ENCODE measurements at places on chromosomes 11 and 22.

DNA sequence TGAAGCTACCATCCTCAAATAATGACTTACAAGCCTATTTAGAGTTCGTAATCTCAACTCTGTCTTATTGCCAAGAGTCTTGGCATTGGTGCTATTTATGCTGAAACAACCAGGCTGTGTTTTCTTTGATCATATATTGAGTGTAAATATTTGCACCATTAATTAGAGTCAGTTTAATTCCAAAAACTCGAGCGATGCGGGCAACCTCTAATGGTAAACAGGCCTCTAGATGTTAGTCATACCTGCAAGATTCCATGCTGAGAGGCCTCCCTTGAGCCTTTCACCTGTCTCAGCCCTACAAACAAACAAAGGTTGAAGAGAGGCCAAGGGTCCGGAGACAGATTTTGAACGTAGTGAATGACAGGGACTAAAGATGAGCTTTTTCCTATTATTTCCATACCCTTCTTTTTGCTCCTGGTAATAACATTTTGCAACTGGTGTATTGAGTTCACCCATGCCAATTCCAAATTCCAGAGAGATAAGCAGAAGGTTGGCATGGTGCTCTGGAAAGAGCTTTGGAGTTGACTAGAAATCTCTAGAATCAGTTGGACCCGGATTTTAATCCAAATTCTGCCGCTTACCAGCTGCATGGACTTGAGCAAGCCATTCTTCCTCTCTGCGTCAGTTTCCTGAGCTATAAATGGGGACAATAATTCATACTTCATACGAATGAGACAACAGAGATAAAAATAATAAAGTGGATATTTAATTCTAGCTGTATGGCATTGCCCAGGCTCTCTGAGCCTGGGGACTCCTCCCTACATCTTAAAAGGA is 99.1 kb upstream of the ANO1 start:
- DNase-seq: no peak

GRCh38 chr11:102926517-102926916 is 29.0 kb downstream of the MMP13 start:
- DNase-seq: no peak

- DNase-seq: no peak
These were observed 131.9 kb upstream of the TEAD1 start for GRCh38 chr11:12542186-12542935.

DNA sequence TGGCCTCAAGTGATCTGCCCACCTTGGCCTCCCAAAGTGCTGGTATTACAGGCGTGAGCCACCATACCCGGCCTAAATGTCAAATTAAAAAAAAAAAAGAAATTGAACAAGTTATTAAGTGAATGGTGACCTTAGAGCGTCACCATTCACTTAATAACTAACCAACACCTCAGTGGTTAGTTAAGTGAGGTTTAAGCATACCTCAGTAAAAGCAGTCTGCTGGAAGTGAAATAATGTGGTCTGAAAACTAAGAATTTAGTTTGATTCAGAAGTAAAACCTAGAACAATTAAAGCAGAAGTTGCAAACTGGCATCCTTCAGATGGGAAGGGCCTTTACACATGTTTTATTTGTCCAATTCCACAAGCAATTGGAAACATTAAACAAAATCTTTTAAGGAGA is 71.5 kb downstream of the FCHSD2 start:
- DNase-seq: no peak

DNA sequence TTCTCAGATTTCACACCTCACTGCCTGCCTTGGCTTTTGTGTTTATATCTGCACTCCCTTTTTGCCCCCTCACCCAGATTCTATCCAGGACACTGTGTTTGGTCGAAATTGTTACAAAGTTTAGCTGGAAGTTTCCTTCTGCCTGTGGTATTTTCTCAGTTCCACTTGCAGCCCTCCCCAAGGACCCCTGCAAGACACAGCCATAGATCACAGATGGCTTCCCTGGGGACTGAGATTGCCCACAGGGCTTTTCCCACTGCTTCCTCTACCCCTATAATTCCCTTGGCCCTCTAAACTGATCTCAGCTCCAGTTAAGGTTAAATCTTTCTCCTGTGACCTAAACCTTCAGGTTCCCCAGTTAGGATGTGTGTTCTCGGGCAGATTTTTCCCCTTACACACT is 146.1 kb upstream of the C11orf87 start:
- no peak for DNase-seq

GRCh38 chr11:79845002-79845709 is 404.3 kb upstream of the TENM4 start:
- no peak for DNase-seq

DNA sequence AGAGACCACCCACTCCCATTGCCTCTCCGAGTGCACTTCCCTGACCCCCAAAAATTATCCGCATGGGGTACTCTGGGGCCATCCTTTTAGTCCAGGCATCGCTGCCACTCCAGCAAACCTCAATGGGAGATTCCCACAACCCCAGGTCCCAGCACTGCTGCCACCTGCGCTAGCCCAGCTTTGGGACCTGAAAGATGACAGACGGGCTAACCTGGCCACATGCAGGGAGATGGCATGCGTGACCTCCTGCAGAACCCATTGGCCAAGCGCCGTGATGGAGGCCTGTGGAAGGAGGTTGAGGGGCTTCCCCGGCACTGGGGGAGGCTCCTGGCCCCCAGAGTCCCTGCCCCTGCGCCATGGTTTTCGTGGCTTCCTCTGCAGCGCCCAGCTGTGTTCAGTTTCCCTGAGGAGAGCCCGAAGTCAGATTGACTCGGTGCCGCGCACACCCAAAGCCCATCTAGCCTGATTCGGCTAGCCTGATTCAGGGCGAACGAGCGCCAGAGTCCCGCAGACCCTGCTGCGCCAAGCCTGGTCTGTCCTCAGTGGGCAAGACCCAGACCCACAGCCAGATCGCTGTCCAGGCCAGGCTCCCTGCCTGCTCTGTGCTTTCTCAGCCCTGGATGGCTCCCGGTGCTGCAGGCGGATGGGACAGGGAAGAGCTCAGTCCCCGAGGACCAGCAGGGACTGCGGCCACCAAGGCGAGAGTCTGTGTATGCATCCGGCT is 751 bp upstream of the WNT7B start:
- no peak for DNase-seq

DNA sequence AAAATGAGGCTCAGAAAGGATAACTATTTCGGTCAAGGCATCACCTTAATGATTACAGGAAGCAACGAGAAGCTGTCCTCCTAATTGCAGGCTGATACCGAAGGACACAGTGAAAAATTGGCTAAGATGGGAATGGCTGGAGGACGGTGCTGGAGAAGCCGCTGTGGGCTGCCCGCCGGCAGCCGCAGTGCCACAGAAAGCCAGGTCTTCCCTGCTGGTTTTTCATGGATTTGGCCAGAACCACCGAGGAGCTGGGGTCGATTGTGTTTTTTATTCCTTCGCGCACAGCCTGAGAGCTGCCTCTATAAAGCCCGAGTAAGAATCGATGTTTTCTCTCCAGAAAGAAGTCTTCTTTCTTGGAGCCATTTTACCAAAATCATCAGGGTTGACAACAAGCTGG is 1484.2 kb downstream of the BRD1 start:
- DNase-seq: no peak

- no peak for DNase-seq
These were observed 35.1 kb downstream of the TTC17 start for GRCh38 chr11:43393765-43394355.

- no peak for DNase-seq
These were observed 2.7 kb downstream of the SIK3 start for GRCh38 chr11:117095284-117096161.

DNA sequence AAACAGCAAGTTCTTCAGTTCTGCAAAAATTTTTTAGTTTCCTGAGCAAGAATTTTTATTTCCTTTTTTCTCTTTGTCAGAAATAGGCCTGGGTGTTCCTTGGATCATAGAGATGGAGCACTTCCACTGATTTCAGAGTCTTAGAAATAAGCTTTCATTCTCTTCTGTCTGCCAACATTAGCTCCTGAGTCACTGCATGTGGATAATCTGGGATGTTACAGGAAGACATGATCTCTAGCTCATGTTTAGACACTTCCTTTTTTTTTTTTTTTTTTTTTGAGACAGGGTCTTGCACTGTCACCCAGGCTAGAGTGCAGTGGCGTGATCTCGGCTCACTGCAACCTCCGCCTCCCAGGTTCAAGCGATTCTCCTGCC is 13.2 kb upstream of the TMEM218 start:
- DNase-seq: no peak

DNA sequence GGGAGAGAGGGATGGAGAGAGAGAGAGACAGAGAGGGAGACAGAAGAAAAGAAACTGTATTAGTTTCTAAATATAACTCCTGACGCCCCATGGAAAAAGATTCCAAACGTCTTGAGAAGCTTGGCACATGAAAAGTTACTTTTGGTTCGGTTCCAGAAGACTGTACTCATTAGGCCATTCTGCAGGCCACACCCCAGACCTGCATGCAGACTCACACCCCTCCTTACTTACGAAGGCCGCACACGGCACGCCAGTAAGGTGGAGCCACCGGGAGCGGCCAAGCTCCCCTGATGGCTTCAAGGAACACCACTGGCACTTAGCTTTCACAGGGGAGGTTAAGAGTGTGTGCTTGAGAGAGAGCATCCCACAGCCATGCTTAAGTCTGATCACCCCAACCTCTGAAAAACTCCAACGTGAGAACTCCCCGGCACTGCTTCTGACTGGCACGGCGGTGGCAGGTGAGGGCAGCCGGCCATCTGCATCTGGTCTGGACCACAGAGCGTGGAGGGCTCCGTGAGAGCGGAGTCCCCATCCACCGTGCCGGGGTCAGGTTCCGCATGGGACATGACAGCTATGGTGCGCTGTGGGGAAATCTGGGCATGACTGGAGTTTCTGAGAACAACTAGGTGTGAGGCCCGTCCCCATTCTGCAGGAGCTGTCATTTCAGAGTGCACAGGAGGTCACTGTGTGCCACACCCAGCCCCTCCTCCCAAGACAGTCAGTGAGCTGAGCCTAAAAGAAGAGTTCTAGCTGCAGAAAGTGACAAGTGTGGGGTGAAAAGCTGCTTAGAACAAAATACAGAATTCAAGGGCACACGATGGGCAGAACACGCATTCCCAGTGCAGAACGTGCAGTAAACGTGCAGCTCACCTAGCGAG is 62.4 kb downstream of the MYH9 start:
- DNase-seq: no peak

GRCh38 chr11:91435694-91436395 is 788.8 kb upstream of the FAT3 start:
- DNase-seq: no peak

DNA sequence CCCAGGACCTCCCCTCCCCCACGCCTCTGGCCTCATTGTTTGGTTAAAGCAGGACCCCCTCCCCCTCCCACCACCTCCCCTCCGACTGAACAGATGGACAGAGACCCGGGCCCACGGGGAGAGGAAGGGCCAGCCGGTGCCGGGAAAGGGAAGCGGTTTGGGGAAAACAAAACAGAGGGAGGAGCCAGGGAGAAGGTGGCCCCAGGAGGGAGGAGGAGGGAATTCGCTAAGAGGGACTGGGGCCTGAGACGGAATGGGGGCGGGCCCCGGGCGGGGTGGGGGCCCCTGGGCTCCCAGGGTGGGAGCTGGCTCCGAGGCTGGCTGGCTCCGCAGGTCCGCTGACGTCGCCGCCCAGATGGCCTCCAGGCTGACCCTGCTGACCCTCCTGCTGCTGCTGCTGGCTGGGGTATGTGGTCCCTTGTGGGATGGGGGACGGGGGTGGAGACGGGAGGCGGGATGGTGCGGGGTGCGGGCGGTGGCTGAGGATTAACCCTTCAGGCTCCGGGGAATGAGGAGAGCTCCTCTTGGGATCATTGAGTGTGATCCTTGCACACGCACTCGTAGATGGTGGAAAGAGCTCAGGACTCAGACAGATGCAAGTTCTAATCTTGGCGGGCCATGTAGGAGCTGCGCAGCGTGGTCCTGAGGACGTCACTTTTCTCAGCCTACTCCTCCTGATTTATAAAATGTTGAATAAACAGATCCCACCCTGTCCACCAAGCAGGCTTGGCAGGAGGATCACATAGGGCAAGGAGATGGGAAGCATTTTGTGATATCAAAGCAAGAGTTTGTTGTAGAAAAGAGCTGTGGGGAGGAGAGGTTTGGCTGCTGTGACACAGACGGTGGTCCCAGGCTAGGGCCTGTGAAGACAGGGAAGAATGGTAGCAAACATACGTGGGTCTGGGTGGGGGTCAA is 688 bp downstream of the SERPING1 start:
- no peak for DNase-seq

DNA sequence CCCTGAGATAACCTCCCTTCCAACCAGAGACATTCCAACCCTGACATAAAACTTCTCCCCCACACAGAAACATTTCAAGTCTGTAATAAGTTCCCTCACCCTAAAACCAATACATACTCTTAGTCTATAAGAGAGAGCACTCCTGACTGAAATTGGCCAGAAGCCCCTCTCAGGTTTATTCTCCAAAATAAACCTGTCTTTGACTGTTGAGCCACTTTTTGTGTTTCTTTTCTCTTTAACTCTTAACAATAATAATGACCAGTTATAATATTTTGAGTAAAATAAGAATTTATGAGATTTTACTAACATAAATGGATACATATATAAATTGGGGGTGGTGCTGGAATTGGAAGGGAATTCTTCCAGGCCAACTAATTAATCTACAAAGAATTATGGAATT is 93.6 kb downstream of the GRM5 start:
- no peak for DNase-seq

DNA sequence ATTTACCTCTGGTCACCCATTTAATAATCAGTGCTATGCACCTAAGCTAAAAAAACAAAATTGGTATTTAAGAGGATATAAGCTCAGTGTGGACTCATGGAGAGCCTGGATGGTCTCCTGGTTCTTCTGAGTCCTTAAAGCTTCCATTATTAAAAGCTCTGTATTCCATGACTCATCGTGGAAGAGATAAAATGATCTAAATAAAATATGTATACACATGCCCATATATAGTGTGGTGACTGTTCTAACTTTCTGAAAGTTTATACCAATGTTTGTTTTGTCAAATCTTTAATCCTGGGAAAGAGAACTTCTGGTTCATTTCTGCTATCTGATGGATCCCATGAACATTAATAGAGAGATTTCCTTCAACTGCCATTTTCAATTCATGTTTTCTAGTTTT is 375.9 kb downstream of the GUCY1A2 start:
- DNase-seq: no peak

DNA sequence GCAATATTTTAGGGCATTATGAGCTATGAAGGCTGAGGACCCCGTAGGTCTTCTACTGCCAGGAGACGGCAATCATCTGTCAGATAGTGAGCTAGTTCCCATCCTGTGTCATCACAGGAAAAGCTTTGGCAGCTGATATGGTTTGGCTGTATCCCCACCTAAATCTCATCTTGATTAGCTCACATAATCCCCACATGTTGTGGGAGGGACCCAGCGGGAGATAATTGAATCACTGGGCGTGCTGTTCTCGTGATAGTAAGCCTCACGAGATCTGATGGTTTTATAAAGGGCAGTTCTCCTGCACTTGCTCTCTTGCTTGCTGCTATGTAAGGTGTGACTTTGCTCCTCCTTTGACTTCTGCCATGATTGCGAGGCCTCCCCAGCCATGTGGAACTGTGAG is 18.1 kb downstream of the CSRP3 start:
- DNase-seq: no peak

DNA sequence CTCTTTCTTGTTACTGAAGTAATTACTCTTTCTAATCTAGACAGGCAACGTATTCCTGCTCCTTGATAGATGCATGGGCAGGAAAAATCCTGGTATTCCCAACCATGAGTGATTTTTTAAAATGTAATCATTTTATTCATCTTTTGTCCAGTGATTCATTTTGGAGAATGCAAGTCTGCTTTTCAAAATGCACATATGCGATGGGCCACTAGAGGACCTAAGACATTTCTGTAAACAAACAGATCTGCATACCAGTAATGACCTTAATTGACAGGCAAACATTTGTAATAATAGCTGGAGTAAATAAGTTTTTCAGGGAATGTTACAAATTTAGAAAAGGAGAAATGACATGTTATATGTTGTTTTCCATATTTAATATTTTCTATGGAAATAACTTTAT is 1167.6 kb downstream of the JRKL start:
- no peak for DNase-seq

- DNase-seq: no peak
These were observed 14.0 kb downstream of the CPT1A start for GRCh38 chr11:68827733-68828132.

All from cortex of kidney (tissue), 1 donor.